ENCODE measurements at places on chromosomes 16 and 17.

GRCh38 chr16:55264949-55265348, 59.1 kb upstream of the IRX6 start:
- no peaks in the 10 kb centered on the region for H3K36me3 ChIP-seq
- no peak overlapping the region for H3K4me3 ChIP-seq
- no peaks in the 10 kb centered on the region for H3K4me1 ChIP-seq
- H3K27me3 ChIP-seq, result peaks cover 20% of the 10 kb centered on the region
- no peak overlapping the region for H3K27ac ChIP-seq
- no peak for DNase-seq

DNA sequence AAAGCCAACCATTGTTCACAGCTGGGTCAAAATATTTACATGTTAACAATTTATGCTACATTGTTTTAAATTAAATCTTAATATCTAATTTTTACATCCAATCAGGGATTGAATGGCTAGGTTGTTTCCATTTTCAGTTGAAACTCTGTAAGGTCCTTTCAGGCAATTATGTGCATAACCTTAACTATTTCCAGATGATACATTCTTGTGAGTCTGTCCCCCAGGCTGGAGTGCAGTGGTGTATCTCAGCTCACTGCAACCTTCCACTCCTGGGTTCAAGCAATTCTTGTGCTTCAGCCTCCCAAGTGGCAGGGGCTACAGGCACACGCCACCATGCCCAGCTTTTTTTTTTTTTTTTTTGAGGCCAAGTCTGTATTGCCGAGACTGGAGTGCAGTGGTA, 10.4 kb downstream of the CDC42EP4 start:
- H3K27me3 ChIP-seq, result no peaks in the 10 kb centered on the region
- peaks cover 48% of the 10 kb centered on the region for H3K4me1 ChIP-seq
- H3K27ac ChIP-seq, result no peak overlapping the region
- H3K36me3 ChIP-seq, result no peaks in the 10 kb centered on the region

DNA sequence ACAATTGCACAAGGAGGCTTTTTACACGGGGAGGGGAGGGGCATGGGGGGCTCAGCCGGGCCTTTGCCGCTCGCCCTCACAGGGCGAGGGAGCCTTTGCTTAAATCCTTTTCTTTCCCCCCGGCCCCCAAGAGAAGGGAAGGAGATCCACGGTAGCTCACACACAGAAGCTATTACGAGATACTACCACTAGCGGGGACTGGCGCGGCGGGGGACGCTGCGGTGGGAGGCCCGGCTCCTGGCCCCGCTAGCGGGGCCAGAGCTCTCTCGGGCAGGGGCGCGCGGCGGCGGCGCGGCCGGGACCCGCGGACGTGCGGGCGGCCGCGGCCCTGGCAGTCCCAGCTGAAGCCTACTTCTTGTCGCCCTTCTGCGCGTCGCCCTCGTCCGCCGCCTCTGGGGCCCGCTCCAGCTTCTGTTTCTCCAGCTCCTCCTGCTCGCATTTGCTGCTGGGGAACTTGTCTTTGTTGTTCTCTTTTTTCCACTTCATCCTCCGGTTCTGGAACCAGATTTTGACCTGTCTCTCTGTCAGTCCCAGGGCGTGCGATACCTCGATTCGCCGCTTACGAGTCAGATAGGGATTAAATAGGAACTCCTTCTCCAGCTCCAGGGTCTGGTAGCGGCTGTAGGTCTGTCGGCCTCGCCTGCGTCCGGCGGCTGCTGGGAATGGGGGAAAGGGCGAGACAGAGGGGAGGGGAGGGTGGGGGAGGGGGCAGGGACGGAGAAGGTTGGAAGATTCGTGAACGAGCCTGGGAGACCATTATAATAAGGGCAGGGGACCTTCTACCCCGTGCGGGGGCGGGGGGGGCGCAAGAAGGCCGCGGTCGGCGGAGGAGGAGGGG, 2.0 kb downstream of the HOXB8 start:
- H3K27me3 ChIP-seq, result peaks cover 46% of the 10 kb centered on the region
- peak; percentile 76 for DNase-seq
- peak overlapping the region; percentile 72 for H3K4me3 ChIP-seq
- H3K36me3 ChIP-seq, result no peaks in the 10 kb centered on the region
- H3K4me1 ChIP-seq, result no peaks in the 10 kb centered on the region
- no peak overlapping the region for H3K27ac ChIP-seq

DNA sequence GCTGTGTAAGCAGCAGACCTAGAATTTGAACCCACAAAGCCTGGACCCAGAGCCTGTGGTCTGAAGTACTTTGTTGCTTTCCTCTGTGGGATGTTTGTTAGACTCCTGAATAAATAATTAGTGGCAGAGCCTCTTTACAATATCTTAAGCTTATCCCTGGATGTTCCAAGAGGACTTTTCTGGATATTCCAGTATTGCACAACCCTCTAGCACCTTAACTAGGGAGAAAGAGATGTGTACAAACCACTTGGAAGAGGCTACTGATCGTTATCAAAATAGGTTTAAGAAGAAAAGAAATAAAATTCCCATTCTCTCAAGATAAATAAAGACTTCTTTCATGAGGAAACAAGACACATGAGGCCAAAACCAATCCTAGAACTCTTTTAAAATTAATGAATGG, 632.4 kb downstream of the CDH11 start:
- H3K27ac ChIP-seq, result no peak overlapping the region
- no peaks in the 10 kb centered on the region for H3K36me3 ChIP-seq
- no peaks in the 10 kb centered on the region for H3K27me3 ChIP-seq
- no peak for DNase-seq
- H3K4me1 ChIP-seq, result no peaks in the 10 kb centered on the region

- no peak overlapping the region for H3K4me3 ChIP-seq
- H3K27me3 ChIP-seq, result peaks cover 40% of the 10 kb centered on the region
- H3K4me1 ChIP-seq, result no peaks in the 10 kb centered on the region
Observed at GRCh38 chr16:86044241-86044671, 145.3 kb downstream of the IRF8 start.

DNA sequence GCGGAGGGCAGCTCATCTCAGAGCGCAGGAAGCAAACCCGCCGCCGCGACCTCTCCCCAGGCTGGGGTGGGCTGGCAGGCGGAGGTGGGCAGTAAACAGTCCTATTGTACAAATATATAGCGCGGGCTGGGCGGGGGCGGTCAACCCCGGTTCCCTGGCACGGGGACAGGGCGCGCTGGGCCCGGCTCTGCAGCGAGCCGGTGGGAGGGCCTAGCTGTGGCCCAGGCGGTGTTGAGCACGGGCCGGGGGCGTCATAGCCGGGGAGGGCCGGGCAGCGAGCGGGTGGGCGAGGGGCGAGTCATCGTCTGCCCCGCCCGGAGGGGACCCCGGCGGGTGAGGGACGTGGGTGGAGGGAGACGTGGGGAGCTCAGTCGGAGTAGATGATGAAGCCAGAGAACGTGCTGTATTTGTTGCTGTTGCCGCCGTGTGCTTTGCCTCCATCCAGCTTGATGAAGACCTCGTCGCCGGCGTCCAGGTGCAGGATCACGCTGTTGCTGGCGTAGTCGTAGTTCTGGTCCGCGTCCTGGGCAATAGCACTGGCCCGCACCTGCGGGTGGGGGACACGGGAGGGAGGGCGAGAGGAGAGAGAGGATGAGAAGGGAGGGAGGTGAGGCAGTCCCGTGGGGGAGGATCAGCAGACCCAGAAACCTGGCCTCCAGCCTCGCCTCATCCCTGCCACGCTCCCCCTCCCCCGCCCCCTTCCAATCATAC, 8.1 kb downstream of the C1QL1 start:
- DNase-seq, result no peak
- no peaks in the 10 kb centered on the region for H3K4me1 ChIP-seq
- H3K36me3 ChIP-seq, result no peaks in the 10 kb centered on the region
- no peak overlapping the region for H3K27ac ChIP-seq
- no peaks in the 10 kb centered on the region for H3K27me3 ChIP-seq

GRCh38 chr16:19857593-19858339, 26.9 kb downstream of the GPRC5B start:
- no peak overlapping the region for H3K4me3 ChIP-seq
- H3K27ac ChIP-seq, result no peak overlapping the region
- H3K36me3 ChIP-seq, result no peaks in the 10 kb centered on the region
- H3K4me1 ChIP-seq, result no peaks in the 10 kb centered on the region
- no peaks in the 10 kb centered on the region for H3K27me3 ChIP-seq

All from GM23248 (cell line).